ENCODE measurements at places on chromosomes 4 and X.

DNA sequence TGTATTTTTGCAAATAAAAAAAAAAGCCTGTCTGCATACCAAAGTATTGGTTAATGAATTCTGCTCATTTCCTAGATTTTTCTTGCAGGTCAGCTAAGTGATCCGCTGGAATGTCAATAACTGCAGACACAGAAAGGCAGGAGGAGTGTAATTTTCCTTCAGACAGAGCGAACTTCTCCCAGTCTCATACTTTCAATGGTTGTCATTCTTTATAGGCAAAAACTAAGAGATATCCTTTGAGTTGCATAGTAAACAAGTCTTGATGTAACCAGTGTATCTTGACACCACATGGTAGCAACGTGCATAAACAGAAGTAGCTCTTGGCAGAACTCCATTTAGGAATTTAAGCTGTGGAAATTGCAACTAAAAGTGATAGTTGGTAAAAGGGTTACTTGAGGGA is 8.2 kb downstream of the CAPN6 start:
- DNase-seq: no peak

DNA sequence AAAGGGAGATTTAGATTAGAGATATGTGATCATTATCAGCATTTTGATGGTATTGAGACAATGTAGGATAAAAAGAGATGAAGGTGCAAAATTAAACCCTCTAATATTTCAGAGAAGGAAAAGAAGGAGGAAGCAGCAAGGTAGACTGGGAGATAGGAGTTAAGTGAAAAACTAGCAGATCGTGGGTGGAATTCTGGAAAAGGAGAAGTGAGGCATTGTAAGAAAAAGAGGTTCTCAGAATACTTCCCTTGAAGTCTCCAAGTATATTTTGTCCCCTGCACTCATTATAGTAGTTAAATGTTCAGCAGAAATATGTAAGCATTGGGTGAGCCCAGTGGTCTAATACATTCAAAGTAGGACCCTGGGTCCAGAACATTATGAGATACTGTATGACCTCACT is 30.3 kb downstream of the COPS4 start:
- no peak for DNase-seq

- no peak for DNase-seq
Measured at GRCh38 chr4:56971383-56971782, 6.0 kb downstream of the NOA1 start.

DNA sequence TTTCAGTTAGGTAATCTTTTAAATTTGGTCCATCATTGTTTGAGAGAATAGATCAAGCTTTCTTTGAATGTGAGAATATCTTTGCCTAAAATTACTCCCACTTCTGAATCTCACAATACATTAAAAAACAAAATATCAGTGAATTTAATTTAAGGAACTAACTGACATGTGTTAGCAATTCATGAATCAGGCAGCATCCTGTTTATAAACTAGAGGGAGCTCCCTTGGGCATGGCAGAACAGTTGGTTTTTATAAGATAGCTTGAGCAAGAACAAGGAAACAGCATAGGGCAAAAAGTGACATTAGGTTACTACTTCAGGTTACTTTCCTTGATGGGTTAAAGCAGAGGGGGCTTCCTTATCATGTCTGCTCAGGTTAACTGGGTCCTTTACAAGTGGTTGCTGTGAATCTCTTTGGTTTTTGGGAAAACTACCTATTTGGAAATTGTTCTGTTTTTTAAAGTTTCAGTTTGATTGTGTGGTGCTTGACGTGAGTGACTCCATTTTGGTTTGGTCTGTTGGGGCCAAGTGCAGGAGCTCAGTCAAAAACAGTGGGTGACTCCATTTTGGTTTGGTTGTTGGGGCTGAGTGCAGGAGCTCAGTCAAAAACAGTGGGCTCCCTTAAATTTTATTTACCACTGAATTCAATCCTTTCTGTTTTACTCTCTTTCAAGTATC is 68.0 kb downstream of the PPEF2 start:
- DNase-seq: no peak

DNA sequence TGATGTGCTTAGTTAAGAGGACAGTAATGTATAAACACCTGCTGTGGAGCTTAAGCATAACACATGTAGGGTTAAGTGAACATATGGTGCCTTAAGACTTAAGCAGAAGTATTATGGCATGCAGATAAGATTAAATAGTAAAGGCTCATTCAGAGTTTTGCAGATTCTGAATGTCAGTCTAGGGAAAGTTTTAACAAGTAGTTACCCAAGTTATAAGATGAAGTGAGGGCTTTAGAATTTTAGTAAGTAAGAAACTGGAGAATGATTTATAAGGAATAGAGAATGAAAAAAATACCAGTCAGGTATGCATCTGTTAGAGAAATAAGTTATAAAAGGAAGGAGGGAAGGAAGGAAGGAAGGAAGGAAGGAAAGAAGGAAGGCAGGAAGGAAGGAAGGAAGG is 902.1 kb downstream of the TRAM1L1 start:
- no peak for DNase-seq

DNA sequence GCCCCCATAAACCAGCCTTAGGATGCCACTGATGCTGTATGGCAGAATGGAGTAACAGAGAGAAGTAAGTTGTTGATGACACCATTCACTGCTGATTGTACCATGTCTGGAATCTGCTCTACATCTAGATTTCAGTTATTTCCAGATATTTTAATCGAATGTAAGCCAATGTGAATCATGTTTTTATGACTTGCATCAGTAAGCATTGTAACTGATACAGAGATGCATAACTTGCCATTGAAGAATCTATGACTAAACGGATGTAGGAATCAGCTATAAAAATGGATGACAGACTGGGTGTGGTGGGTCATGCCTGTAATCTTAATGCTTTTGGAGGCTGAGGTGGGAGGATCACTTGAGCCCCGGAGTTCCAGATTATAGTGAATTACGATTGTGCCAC is 161.0 kb upstream of the GATB start:
- DNase-seq: peak; percentile 7

GRCh38 chr4:57195622-57196021 is 85.4 kb upstream of the IGFBP7 start:
- no peak for DNase-seq

- DNase-seq: no peak
Measured at GRCh38 chrX:98409867-98410266, 1526.2 kb downstream of the RPA4 start.

DNA sequence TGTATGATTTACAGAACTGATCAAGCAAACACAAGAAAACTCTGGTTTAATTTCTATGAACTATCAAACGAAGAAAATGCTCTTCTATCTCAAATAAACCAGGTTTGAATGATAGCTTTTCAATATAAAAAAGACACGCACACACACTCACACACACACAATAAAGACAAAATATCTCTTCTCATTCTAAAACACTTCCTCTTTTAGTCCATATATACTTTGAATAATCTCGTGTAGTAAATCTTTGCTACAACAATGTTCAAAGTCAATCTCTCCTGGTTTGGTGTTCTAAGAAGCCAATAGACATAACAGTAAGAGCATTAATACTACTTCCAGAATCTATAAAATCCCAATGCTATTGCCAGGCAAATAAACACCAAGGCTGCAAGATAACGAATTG is 13.3 kb downstream of the CXCL2 start:
- no peak for DNase-seq

GRCh38 chr4:68272860-68273259 is 27.4 kb upstream of the TMPRSS11B start:
- DNase-seq: no peak

DNA sequence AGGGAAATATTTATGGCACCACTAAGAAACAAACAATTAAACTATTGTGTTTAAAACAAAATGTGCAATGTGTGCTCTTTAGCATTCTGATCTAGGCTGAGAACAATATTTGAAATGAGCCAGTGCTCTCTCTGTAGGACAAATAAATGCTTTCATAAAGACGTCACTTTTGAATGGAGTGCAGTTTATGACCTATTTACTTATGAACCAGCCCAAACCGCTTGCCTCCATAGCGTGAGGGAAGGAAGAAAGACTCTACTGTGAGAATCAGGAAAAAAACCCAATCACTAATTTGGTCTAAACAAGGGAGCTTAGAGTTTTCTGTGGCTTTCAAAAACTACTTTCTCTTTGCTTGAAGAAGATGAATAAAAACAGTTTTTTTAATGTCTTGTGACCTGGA is 39.4 kb downstream of the SAT1 start:
- no peak for DNase-seq

GRCh38 chr4:182369211-182369610 is 126.0 kb downstream of the TENM3 start:
- DNase-seq: no peak

GRCh38 chr4:38088321-38088720 is 128.1 kb downstream of the PTTG2 start:
- no peak for DNase-seq

- DNase-seq: no peak
Measured at GRCh38 chr4:42331914-42332368, 65.3 kb upstream of the SHISA3 start.

- DNase-seq: no peak
Measured at GRCh38 chr4:24224446-24224845, 334.6 kb upstream of the PPARGC1A start.

DNA sequence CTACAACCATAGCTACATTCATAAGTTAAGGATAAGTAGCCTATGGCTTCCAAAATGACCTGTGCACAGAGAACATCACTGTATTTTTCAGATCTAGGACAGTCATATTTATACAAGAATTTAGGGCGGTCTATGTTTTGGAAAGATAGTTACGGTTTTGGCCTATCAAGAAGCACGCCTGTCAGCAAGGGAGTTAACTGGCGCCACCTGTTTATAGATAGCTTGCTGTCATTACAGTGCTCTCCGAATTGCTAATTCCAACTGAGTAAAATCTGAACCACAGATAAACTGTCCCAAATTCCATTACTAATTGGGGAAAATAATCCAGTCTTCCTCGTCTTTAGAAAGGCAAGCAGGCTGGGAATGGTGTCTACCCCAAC is 646 bp downstream of the ABCB7 start:
- no peak for DNase-seq

- no peak for DNase-seq
Measured at GRCh38 chrX:138287205-138287877, 424.2 kb downstream of the FGF13 start.

- no peak for DNase-seq
Measured at GRCh38 chrX:30495468-30495867, 82.1 kb downstream of the TASL start.

- peak; percentile 15 for DNase-seq
Measured at GRCh38 chr4:163544407-163545038, 50.0 kb downstream of the TMA16 start.

- no peak for DNase-seq
Measured at GRCh38 chrX:151801980-151802379, 67.4 kb downstream of the CNGA2 start.

- no peak for DNase-seq
Measured at GRCh38 chr4:114286262-114286810, 306.9 kb upstream of the ARSJ start.

DNA sequence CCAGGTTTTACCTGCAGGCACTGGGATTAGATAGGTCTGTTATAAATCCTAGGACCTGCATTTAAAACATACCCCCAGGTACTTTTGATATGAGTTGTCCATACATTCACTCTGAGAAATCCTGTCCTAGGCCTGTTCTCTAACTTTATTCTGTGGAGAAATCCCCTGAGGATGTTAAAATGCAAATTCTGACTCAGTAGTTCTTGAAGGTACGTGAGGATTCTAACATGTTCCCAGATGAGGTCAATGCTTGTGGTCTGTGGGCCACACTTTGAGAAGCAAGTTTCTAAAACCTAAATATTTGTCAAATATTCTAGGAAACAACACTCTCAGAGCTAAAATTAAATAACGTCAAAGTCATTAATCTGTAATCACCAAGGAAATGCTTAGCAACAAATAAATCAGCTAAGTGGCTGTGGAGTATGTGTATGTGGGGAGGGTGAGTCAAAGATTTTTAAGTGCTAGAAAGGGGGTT is 101.3 kb upstream of the MAGEB16 start:
- peak; percentile 49 for DNase-seq

- no peak for DNase-seq
Measured at GRCh38 chr4:55069248-55069647, 56.1 kb downstream of the KDR start.

GRCh38 chr4:110062166-110062565 is 136.2 kb downstream of the ELOVL6 start:
- DNase-seq: no peak

Measured in RCC 7860 (cell line).